ENCODE measurements at places on chromosomes 13 and 19.

DNA sequence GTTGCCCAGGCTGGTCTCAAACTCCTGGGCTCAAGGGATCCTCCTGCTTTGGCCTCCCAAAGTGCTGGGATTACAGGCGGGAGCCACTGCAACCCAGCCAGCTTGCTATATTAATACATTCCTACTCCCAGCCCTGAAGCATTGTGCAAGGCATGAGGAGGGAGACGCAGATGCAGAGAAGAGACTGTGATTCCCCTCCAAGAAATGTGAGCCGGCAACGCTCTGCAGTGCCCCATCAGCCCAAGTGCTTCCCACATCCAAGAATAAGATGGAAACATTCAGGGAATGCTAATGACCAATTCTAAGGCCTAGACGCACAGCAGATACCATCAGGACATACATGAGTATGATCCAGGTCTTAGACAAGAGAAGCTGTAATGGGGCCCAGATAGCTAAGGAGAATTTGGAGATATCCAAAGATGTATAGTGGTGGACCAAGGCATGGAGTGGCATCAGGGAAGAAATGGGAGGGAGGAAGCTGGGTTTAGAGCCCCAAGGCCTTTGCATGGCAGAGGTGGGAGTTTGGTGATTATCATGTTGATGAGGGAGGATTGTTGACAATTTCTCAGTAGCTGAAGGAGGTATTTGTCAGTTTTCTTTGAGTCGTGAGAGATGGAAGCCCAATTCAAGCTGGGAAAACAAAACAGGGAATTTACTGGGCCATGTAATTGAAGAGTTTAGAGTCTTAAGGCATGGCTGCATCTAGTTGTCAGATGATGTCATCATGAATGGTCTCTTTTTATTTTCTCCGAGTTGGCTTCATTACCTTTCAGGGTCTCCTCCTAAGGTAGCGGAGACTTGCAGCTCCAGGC, 2.9 kb downstream of the PPM1N start:
- DNase-seq, result no peak

DNA sequence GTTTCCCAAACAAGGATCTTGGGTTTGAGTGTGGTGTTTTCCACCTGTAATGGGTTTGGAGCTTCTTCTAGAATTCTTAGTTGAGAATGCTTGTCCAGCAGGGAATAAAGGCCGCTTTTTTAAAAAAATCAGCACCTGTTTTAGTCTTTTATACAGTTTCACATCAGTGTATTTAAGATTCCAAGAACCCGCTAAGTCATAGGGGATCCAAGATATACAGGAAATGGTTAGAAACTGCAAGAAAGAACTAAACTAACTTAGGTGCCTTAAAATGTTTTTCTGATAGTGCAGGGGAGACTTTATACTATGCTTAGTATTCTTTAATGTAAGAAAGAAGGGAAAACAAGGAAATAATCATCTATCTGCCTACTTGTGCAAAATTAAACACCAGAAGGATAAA, 74.7 kb downstream of the C13orf42 start:
- no peak for DNase-seq

GRCh38 chr19:10553943-10554381, 10.3 kb downstream of the ATG4D start:
- DNase-seq, result no peak

- DNase-seq, result no peak
Measured at GRCh38 chr19:19205416-19206410, 2.5 kb upstream of the NR2C2AP start.

- DNase-seq, result no peak
Measured at GRCh38 chr19:51468545-51468920, 9.8 kb upstream of the CEACAM18 start.

GRCh38 chr19:35058370-35058769, 16.8 kb downstream of the HPN start:
- no peak for DNase-seq

DNA sequence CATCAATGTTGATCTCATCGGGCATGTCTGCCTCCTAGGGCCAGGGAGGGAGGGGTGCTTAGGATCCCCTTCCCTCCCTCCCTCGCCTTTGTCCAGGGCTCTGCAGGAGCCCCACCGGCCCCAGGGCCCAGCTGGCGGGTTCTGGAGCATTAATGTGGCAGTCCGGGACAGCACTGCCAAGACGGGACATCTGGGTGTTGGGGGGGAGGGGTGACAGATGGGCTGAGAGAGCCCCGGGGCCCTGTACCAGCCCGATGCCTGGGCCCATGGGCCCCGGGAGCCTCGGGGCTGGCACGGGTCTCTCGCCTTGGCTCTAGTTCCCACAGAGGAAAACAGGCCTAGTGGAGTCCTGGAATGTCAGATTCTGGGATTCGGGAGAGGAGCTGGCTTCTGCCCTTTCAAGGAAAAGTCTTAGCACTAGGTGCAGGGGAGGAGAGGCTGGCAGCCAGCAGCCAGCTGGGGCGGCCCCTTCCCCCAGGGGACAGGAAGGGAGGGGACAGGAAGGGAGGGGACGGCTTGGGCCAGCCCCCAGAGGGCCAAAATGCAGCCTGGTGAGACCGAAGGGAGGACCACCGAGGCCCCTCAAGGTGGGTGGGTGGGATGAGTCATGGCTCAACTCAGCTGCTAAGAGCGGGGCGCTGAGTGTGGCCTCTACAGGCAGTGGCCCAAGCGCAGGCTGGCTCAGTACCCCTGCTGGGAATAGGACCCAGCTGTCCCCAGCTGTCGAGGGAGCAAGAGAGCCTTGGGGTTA, 3.1 kb downstream of the PPP1R14A start:
- DNase-seq, result no peak

GRCh38 chr13:31996601-31997000, 35.0 kb upstream of the FRY start:
- DNase-seq, result no peak

DNA sequence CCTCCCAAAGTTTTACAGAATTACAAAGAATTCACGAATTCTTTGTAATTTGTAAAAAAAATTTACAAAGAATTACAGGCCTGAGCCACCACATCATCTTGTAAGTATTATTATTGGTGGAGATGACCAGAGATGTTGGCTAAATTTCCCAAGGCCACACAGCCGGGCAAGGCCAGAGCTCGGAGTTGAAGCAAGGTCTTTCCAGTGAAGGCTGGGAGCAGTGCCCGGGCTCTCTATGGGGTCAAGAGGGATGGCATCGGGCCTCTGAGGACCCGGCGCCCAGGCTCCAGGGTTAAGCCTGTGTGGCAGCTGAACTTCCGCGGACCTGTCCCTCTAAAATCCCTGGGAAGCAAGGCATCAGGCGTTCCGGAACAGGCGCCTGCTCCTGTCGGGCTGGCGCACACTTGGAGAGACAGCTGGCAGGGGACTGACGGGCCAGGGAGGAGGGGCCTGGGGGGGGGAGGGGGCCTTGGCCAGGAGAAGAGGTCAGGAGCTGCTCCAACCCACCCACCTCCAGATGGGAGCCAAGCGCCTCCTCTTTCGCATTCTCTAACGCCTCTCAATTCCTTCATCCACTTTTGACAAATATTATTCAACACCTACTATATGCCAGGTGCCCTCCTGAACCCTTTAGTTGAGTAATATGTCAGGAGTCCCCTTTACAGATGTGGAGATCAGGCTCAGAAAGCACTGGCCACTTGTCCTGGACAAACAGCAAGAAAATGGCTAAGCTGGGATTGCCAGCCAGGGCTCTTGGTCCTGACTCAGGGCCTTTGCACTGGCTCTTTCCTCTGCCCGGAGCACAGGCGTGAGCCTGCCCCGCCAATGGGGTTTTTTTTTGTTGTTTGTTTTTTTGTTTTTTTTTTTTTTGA, 36.8 kb upstream of the SEMA6B start:
- no peak for DNase-seq

DNA sequence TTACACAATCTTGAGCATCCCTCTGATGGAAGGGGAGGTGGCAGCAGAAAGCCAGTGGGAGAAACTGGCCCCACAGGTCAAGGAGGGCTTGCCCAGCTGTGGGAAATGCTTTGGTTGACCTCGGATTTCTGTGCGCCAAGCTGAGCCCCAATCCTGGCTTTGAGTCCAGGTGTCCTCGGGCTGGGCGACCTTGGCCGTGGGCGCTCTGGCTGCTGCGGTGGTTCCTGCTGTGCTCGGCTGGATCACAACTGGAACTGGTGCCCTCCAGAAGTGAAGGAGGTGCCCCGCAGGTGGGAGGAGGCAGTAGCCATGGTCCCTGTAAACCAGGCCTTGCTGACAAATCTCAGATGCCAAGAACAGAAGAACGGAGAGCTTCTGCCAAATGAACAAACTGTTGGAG, 56.4 kb downstream of the ZNF676 start:
- DNase-seq, result no peak

DNA sequence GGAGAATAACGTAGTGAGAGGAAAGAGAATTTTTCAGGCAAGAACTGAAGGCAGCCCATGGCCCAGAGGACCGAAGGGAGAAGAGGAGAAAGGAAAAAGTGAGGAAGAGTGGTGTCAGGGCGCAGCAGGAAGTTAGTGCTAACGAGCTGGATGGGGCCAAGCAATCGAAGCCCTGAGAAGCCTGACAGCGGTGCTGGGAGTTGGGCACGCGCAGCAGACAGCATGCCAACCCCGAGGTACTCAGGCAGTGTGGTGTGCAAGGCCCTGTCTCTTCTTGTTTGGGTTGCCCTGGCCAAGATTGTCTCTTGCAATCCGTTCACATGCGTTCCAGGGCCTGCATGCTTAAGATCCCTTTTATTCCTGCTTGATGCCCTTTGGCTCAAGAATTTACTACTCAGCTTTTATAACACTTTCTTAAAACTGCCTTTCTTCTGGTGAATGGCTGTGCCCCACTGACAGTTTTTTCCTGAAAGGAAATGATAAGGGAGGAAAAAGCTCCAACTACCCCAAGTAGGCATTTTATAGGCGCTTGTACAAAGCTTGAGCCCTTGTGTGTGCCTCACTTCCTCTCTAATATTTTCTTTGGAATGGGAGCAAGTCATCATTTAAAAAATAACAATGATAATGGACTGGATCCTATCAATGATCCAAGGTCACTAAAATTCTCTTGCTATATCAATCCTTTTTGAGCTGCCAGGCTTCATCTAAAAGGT, 115.4 kb downstream of the FLT1 start:
- no peak for DNase-seq

DNA sequence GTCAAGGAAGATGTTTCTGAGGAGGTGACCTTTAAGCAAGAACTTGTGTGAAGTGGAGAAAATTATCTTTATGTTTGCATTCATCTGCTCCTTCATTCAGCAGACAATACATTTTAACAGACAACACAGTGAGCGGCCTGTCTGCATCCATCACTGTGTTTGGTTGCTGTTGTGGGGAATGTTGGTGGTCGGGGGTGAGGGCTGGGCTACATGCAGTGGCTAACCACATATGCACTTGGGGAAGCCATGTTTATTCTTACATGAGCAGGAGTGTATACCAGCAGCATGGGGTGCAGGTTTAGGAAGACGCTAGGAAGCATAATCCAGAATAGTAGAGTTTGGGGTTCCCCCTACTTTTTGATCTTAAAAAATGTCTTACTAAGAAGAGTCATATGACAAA, 66.4 kb downstream of the DHRS12 start:
- no peak for DNase-seq

- no peak for DNase-seq
Measured at GRCh38 chr13:21330126-21330861, 128.8 kb downstream of the ZDHHC20 start.
